ENCODE measurements at places on chromosomes 5 and 9.

DNA sequence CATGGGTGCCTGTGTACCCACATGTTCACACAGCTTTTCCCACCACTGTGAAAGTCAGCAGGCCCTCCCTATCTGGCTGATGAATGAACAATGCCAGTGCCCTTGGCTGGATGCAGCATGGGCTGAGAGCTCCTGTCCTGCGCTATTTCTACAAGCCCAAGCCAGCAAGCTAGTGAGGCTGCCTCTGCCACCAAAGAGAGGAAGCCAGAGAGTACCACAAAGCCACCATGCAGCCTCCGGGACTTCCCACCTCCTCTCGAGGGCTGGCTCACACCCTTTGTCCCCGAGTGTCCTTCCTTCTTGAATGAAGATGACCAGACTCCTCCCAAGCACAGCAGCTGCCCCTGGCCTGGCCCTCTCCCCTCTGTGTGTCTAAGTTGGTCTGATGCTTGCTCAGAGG lies 76.5 kb downstream of the SH3PXD2B start:
- DNase-seq: no peak

DNA sequence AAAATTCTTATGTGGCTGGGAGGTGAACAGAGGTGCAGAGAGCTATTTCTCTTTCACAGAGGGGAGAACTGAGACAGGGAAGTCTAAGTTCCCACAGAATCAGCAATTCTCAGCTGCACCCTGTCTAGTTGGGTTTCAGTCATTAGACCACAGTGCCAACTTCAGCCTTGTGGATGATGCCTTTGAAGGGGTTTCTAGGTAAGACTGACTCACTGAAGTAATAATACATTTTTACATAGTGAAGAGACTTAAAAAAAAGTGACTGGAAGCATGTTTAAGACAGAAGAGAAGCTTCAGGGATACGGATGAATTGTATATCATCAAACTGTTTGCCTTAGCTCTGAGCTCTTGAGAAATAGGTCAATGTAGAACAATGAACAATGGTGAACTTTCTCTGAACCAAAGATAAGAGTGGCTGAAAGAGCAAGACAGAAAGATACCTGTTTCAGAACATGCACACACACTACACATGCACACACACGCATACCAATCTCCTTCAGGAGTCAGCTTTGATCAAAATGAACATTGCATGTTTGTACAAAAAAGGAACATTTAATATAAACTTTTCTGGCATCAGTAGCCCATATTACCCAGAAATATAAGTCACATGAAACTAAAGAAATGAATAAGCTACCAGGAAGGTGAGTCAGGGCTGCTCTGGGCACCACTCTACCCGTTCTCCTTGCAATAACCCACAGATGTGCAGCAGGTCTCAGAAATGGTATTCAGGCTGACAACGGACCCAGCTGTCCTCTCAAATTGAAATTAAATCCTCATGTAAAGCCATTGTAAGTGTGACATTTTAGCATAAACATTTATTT lies 12.6 kb upstream of the FYB1 start:
- DNase-seq: no peak

DNA sequence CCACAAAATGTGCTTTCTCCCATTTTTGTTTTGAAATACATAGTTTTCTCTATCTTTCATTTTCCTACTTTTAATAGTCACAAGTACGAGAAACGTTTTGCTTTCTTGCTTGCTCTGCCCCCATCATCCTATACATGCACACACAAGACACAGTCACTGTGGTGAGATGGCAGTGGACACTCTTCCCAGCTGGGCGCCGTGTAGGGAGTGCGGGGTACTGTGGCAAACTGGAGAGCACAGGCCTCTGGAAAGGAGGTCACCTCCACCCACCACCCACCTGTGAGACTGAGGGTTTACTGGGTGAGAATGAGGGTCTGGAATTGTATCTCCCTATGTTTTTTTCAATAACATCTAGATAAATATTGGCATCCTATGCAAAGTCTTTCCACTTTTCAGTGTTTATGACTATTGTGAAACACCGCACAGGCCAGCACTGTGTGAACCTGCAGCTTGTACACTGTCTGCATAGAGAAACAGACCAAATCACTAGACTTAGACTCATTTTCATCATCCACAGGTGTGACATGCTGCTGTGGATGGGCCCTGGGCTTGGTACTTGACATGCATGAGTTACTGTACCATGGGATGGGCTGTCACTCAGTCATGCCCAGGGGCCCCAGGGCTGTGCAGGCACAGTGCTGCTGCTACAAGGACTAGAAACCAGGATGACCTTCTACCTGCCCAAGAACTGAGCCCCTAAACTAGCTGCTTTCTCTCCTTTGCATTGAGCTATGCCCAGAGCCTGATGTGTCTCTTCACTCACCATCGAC lies 118.1 kb upstream of the LMX1B start:
- no peak for DNase-seq

- DNase-seq: no peak
Measured at GRCh38 chr9:126842977-126843799, 17.3 kb upstream of the ZBTB34 start.

GRCh38 chr5:106116682-106117081 lies 1554.1 kb downstream of the EFNA5 start:
- no peak for DNase-seq

- no peak for DNase-seq
Measured at GRCh38 chr9:36970007-36970888, 63.8 kb downstream of the PAX5 start.

DNA sequence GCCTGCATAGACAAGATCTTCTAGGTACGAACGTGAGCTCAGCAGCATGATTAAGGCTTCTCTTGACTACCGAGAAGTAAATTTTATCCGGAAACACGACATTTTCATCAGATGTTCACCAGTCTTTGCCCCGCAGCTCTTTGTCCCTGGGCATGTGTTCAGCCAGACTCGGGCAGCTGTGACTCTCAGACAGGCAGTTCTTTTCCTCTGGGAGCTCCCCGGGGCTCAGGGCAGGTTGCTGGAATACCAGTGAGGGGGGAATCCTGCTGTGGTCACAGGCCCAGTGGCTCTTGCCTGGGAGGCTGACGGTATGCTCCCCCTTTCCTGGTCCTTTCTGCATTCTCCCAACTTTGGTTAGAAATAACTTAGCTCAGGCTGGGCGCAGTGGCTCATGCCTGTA lies 186.1 kb downstream of the GNA14 start:
- no peak for DNase-seq

DNA sequence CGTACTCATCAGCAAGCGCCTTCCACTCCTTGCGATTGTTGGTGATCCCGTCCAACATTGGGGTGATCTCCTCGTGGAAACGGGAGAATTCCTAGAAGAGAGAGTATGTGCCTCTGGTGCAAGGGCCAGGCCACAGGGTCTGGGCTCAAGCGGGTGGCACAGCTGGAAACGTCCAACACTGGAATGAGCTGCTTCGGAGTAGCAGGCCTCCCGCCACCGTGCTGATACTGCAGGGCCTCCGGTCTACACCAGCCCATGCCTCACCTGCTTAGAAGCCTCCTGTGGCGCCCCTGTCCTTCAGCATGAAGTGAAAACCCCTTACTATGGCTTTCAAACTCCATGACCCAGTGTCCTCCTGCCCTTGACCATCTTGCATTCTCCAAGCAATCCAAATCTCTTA lies 81.4 kb downstream of the PDE6A start:
- no peak for DNase-seq

DNA sequence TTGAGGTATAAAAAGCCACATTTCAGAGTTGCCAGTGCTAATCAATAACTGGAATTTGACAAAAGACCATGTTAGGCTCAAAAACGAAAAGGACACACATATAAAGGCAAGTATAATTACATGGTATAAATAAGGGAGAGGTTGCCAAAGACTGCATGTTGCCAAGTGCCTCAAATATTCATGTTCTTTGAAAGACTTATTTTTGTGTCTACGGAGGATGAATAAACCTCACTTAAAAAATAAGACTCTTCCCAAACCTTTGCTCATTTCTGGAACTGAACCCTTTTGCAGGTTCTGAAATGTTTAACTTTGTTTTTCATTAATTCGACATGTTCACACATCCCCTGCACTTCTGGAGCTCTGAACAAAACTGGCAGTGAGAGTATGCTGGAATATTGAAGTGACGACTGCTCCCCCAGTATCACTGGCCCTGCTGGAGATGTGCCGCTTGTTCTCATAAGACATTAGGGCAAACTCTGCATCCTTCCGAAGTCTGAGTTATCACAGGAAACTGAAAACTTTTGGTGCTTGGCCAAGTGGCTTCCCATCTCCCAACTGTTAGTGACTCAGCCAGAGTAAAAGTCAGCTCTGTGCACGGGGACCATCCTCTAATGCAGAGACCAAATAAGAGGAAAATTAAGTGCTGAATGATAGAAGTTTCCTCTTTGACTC lies 336.8 kb downstream of the GLIS3 start:
- DNase-seq: no peak

DNA sequence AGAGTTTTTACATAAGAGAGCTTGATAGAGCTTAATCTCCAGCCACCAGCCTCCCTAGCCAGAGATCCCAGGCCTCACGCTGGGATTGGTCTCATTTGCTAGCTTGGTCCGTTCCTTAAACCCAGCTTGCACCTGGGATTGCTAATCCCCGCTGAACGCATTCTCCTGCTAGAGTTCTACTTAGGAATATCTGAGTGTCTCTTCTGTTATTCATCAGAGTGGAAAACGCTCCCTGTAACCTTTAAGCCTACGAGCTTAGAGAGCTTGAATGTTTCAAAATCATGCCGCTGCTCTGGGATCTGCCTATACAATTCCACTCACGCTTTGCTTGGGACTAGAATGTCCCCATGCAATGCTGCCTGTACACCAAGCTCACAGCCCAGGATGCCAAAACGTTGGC lies 201.8 kb downstream of the NSG2 start:
- DNase-seq: no peak

GRCh38 chr5:175252234-175252805 lies 191.7 kb downstream of the DRD1 start:
- no peak for DNase-seq

DNA sequence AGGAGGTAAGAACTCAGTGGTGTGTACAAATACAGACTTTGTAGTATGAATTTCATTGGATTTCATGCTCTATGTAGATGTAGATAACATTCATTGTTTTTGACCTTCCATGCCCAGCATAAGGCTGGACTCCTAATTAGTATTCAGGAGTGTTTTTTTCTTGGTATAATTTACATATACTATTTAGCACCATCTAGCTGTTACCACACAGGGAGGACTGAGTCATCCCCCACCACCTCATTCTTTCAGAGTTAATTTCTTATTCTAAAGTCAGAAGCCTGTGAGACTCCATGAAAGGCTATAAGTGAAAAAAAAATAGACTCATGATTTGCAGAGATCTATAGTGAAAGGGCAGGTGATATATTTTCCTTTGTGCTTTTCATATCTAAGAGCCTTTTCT lies 555.0 kb downstream of the PRR16 start:
- DNase-seq: no peak

- no peak for DNase-seq
Measured at GRCh38 chr5:134543820-134544614, 18.5 kb downstream of the JADE2 start.

DNA sequence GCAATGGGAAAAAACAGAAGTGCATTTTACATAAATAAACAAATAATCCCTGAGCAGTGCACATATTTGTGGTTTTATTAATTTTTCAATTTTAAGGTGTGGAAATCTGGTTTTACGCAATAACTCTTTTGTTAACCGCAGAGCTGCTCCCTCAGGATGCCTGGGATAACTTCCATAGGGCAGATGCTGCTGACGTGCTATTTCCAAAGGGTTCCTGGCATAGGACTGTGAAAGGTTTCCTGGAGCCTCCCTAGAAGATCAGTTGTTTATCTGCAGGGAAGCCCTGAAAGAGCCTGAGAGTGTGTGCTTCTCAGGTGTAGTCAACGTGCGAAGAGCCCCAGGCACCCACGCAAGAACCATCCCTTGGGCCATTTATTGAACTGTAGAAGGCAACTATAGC lies 443.5 kb downstream of the PLK2 start:
- DNase-seq: no peak

DNA sequence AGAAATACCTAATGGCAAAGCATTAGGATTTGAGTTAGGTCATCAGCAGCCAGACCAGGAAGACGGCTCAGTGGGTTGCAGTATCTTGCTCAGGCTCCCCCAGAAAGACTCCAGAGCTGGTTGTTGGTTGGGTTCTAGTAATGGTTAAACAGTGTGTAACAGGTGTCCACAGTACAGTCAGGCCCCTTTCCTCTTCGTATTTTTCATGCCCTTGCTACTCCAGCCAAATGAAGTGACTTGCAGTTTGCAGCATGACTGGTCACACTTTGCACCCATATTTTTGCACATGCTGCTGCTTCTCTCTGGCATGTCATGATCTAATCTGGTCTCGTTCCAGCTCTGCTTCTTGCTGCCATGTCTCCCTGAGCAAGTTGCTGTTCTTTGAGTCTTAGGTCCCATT lies 60.6 kb upstream of the TRPC7 start:
- no peak for DNase-seq

DNA sequence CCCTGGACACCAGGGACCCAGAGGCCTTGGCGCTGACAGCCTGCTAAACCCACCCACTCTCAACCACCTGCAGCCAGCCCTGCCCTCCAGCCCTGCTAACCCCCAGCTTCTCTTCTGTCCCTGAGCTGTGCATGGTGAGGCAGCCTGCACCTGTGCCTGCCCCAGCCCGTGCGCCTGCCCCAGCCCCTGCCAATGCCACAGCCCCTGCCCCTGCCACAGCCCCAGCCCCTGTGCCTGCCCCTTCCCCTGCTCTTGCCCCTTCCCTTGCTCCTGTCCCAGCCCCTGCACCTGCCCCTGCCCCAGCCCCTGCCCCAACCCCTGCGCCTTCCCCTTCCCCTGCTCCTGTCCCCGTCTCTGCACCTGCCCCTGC lies 43.3 kb upstream of the IRX4 start:
- no peak for DNase-seq

GRCh38 chr9:127455324-127455992 lies 4.1 kb downstream of the LRSAM1 start:
- no peak for DNase-seq

GRCh38 chr5:17218353-17219005 lies 1.0 kb downstream of the BASP1 start:
- no peak for DNase-seq

GRCh38 chr5:167587772-167588437 lies 703.5 kb upstream of the WWC1 start:
- no peak for DNase-seq

DNA sequence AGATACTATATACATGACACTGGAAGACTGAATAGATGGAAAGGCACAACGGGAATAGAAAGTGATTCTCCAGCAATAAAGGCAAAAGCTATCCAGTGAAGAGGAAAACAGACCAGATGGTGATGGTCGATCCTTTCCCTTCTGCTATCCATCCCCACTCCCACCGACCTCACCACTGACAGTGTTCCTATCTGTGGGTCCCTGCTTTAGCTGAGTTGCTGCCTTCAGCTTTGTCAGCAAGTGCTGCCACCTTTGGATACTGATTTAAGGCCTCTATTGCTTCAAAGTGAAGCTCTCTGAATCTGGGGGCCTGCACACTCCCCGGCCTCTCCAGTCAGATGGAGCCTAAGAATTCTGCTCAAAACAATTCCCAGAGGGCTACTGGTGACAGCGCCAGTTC lies 32.3 kb downstream of the EPB41L4A start:
- no peak for DNase-seq

- no peak for DNase-seq
Measured at GRCh38 chr5:125461641-125462072, 715.2 kb upstream of the ZNF608 start.

- DNase-seq: no peak
Measured at GRCh38 chr5:108459769-108460168, 77.9 kb upstream of the FBXL17 start.
